Jurkat, Clone E6-1 (cell line): ENCODE measurements at places on chromosomes 12 and 14.

DNA sequence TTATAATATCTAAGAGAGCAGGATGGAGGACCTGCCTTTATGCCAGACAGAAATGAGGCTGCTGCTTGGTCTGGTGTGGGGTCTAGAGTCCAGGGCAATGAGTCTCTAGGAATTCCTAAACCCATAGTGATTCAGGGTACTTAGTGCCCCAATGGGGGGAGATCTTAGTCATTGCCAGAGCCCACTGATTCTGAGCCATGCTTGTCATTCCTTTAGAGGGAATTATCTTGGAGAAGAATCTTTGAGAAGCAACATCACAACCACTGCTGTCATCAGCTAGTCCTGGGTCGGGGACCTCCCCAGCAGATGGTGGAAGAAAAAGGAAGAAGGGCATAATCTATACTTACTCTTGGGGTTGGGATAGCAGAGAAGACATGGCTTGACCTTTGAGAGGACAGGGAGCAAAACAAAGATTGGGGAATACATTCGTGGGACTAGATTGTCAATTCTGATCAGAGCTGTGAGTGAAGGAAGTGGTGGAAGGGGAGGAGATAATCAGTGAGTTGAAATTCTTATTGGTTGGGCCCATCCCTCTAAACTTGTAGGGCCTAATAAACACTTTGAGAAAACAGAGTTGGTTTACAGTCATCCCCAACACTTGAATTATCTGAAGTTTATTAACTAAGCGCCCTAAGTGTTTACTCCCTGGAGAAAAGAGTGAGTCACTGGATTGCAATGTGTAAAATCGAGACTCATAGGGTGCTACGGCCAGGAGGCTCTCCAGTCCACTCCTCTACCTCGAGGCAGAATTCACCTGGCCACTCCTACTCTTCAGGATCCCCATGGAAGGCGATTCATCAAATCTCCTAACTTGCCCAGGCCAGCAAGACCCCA lies 3.0 kb upstream of the KRT3 start:
- no peak for DNase-seq

DNA sequence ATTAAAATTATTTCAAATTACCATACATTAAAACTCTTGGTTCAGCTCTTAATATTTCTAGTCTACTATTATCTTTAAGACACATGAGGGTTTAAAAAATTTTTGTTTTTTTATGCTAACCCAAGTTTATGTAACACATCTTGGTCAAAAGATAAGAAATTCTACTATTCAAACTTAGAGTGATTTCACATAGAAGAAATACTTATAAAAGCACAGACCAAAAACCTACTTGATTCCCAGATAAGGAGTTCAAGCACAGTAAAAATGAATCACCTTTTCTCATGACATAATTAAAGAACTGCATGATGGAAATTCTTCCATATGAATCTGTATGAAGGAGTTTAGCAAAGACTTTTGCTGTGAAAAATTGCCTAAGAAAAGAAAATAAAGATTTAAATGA lies 13.9 kb downstream of the PPP2R3C start:
- no peak for DNase-seq

- DNase-seq = no peak
Measured at GRCh38 chr14:92568621-92569479, 55.3 kb downstream of the RIN3 start.

GRCh38 chr12:113734503-113734902 lies 231.6 kb downstream of the RBM19 start:
- DNase-seq = no peak
